ENCODE measurements at places on chromosomes 16 and 17.

DNA sequence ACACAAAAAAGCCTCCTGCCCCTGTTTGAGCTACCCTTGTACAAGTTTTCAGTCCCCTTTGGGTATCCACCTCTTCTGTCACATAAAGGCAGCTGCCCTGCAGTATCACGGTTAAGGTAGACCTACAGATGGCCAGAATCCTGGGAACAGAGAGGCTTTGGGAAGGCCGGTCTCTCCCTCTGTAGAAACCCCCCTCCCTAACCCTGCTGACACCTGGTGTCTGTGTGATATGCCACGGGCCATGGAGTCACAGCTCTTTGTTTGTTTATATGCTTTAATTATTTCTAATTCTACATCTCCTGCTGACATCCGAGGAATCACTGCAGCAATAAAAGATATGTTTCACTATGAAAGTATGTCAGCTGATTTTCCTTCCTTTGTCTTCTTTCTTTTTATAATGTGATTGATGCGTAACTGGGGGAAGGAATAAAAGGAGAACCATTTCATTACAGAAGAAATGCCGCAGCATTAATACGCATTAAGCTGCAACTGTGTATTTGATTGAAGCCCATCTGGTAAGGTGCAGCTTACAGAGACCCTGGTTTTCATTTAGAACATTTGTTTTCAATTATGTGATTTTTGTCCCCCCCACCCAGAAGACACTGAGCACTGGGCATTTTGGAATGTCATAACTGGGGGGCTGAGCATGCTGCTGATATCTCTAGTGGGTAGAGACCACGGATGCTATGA is 142.1 kb downstream of the SLC39A11 start:
- no peak for DNase-seq

DNA sequence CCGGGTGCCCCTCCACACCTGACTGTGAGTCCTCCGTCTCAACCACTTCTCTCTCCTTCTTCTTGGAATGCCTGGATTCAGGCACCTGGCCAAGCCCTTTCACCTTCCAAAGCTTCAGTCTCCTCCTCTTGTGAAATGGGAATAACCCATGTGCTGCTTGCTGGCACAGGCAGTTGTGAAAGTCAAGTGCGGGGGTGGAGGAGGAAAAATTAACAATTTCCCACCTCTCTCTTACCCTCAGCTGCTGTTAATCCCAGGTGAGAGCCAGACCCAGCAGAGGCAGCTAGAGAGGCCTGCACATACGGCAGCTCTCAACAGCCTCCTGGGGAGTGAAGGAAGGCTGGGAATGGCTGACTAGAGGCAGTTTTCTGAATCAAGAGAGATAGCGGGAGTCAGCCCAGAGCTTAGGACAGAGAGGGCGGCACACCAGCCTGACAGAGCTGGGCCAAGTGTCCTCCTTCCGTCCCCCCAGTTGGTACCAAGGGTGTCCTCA is 77.9 kb upstream of the LGALS9 start:
- no peak for DNase-seq

GRCh38 chr17:63193827-63194226 is 227.8 kb downstream of the TANC2 start:
- no peak for DNase-seq

DNA sequence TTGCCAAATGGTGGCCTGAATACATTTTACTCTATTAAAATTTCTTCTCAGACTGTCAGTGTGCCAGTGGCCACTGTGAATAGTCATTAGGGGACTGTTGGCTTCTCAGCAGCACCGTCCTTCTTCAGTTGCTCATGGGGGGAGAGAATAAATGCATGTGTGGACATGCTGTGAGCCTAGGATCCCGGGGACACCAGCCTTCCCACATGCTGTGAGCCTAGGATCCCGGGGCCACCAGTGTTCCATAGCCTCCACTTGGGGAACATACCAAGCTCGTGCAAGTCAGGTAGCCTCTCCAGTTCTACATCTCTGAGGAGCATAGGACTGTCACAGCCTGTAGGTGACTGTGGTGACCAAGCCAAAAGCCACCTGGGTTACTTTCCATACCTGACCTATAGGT is 51.5 kb downstream of the BANP start:
- no peak for DNase-seq

- DNase-seq = no peak
Measured at GRCh38 chr16:19228052-19228451, 57.5 kb upstream of the CLEC19A start.

DNA sequence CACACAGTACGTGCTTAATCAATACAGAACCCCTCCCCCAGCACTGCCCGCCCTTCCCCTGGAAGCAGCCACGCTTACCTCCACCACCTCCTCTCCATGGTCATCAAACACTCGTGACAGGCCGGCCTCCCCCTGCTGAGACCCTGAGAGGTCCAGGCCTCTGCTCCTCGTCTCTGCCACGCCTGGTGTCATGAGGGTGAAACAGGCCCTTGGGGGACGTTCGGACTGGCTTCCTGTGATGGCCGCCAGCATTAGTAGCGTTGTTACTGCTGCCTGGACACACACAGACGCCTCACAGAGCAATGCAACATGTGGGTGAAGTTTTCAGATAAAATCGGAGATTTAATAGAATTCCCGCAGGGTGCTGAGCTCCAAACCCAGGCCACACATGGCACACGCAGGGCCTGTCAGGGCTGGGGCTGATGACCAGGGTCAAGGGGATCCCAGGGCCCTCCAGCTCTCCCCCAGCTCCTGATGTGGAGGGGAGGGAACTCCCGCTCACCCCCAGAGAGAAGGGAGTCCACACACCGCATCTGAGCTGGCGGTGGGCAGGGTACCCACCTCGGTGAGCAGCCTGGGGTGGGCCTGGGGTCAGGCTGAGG is 15.9 kb upstream of the SLC38A10 start:
- no peak for DNase-seq
